Glutamatergic neuron (in vitro differentiated cells): ENCODE measurements at places on chromosomes 7 and 10. TPM values are rescaled to one million over a fixed set of nuclear protein-coding genes. Genes with fewer than 3 reads are reported as not detected.

Gene SGPL1
- total RNA-seq: 111 TPM

Gene ARPC1A
- 173 TPM for total RNA-seq

Gene SEMA3A
- total RNA-seq: 16.3 TPM

DNA sequence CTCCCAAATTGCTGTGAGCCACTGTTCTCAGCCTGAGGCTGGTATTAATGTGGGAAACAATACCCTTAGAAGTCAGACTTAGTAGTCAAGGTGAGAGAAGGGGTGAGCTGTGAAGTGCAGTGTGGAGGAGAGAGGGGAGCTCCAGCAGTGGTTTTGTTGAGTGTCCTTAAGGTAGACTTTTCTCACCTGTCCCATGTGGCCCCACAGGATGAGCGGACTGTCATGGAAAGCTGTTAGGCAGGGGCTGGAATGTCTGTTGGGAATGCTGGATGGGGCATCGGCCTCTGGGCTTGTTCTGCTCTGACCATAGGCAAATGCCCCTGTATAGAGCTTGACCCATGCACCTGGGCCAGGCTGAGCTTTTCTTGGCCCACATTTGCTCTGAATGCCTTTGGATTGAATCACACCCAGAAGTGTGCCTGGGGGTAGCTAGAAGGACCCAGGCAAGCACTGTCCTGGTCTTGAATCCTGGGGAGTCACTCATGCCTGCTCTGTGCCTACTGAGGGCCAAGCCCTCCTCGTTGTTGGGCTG is 36.3 kb upstream of the SH2D4B start:
- DNase-seq: no peak

Gene SFMBT2
- 9.1 TPM for total RNA-seq

- no peak for DNase-seq
Measured at GRCh38 chr7:376306-377079, 86.5 kb downstream of the FOXL3 start.

DNA sequence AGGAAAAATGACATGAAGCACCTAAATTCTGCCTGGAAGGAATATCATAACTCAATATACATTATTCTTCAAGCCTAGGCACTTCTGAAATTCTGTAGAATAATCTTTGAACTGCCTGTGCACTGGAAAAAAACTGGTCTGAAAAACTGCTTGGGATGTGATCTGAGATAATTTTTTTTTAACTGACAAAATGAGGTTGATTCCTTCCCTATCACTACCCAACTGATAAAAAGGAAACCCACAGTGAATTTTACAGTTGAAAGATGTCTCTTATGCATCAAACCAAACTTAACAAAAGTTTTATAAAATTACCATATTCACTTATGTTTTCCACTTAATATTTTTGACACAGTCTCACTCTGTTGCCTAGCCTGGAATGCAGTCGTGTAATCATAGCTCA is 67.2 kb upstream of the FAM133B start:
- no peak for DNase-seq

DNA sequence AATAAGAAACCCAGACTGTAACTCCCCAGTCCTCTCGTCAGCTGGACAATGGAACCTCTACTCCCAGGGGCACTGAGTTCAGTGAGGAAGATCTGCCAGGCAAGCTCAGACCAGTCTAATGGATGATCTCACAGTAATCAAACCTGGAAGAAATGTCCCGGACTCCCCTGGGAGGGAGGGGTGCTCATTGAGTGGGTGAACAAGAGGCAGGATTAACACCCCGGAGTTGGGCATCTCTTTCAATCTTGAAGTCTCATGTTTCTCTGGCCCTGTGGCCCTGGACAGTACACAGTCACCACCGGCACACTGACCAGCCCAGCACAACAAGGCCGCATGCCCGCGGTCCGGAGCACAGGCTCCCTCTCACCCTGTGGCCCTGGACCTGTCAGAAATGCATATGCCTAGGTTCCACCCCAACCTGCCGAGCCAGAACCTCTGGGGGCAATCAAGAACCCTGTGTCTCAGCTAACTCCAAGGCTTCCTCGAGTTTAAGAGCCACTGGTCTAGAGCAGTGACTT is 27.8 kb downstream of the CXCL12 start:
- DNase-seq: no peak

Gene IFIT5
- total RNA-seq: 5.1 TPM

Gene TLX1
- 14.3 TPM for total RNA-seq

Gene CPN1
- not detected for total RNA-seq

Gene HOXA6
- not detected for total RNA-seq

DNA sequence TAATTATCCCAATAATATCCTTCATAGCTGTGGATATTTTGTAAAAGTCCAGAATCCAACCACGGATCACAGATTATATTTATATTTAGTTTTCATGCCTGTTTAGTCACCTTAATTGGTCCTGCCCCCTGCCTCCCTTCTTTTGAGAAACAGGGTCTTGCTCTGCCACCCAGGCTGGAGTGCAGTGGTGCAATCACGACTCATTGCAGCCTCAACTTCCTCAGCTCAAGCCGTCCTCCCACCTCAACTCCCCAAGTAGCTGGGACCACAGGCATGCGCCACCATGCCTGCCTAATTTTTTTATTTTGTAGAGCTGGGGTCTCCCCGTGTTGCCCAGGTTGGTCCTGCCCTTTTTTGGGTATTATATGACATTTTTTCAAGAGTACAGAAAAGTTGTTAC is 129.4 kb downstream of the KAT6B start:
- DNase-seq: no peak

DNA sequence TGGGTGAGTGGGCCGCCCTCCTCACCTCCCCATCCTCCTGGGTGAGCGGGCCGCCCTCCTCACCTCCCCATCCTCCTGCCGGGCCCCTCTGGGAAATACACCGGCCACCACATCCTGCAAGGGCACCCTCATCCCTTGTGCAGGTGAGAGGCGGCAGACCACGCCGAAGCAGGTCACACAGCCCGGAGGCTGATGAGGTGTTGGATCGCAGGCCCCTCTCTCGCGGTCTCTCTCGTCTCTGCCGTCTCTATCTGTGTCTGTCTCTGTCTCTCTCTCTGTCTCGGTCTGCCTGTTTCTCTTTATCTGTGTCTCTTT is 30.8 kb upstream of the FOXL3 start:
- DNase-seq: peak; percentile 7

DNA sequence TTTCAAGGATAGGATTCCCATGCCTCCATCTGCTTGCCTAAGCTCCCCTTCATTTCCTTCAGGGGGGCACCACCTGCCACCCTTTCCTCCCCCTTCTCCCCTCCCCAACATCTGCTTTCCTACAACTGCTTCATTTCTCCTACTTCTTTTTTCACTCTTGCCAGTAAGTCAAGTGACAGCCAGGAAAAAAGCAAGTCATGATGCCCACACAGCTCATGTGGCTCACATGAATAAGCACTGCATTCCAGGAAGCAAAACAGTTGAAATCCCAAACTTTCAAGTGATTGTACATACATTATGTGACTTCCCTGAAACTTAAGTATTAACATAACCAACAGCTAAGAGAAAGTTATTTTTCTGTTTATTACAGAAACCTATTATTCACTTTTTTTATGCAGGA is 78.6 kb downstream of the TNS3 start:
- DNase-seq: no peak

Gene KIF11
- 7.2 TPM for total RNA-seq

Gene MTG1
- 76.4 TPM for total RNA-seq

DNA sequence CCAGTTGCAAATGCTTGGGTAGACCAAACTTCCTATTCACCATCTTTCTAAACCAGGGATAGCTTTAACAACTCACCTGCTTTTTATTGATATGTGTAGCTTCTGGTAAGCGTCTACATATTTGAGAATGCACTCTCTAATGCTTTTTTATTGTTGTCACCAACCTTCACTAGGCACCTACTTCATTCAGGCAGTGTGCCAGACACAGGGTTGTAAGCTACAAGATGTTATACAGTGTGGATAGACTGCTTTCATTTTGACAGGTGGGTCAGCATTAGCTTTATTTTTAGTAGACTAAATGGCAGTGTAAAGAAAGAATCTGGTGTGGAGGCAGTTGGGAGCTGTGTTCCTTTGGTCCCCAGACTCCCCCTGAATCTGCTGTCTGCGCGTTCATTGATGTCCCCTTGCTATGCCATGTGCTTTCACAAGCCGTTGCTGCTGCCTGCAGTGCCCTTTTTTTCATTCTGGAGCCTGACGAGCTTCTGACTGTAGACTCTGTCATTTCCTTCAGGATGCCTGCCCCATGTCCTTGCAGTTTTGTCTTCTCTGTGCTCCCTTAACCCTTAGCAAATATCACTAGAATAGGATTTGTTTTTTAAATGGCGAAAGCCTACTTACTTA is 32.1 kb downstream of the NRF1 start:
- DNase-seq: no peak

- DNase-seq: no peak
Measured at GRCh38 chr10:47040041-47040491, 128.8 kb downstream of the PTPN20 start.

GRCh38 chr10:70982443-70982842 is 94.1 kb upstream of the PCBD1 start:
- no peak for DNase-seq

Gene CAMK1D
- 29.8 TPM for total RNA-seq

DNA sequence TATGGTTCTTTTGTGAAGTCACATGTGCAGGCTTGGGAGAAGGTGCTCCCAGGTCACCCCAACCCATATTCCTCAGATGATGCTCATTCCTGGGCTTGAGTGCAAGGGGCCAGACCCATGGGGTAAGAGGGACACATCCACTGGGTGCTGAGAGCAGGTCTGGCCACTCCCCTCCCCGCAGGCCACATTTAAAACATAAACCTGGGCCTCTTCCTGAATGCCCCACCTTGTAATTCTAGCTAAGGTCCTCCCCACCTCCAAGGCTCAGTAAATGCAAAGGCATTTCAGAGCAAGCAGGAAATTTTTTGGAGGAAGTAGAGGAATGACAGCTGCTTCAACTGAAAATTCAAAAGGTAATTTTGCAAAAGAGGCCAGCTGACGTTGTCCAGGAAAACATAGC is 172.5 kb downstream of the ARHGAP21 start:
- DNase-seq: no peak

DNA sequence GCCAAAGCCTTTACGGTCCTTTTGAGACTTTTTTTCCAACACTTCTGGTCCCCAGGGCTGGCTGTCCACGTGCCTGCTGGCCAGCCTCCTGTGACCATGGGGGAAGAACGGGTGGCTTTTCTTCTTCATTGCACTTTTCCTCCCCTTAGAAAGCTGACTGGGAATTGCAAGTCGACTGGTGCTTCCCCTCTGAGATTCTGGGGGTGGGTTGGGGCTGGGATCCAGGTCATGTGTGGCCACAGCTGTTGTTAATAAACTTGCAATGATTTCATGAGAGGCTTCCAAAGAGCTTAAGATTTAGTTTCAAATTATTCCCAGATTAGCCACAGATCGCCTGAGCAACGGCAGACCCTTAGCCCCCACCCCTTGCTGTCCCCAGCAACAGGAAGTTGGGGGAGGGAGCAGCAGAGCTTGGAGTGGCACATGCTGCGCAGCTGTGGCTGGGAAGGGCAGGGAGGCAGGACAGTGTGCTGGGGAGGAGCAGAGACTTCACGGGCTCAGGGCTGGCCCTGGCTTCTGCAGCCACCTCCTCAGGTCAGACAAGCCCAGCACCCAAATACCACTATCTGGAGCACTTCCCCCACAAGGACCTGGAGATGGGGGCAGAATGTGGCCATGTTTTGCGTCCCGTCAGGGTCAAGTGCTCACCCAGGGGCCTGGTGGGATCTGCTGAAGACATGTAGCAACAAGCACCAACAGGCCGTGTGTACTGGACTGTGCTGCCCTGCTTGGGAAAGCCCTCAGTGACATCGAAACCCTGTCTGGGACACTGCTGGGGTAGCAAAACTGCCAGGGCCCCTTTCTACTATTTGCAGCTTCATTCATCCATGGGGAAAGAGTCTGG is 147.1 kb downstream of the RNF216 start:
- peak; percentile 63 for DNase-seq

- peak; percentile 48 for DNase-seq
Measured at GRCh38 chr7:149459540-149460452, 1.1 kb downstream of the ZNF777 start.

GRCh38 chr10:68330852-68331454 is 911 bp upstream of the HNRNPH3 start:
- DNase-seq: peak; percentile 16

- no peak for DNase-seq
Measured at GRCh38 chr10:14673189-14673861, 101.4 kb downstream of the FAM107B start.

DNA sequence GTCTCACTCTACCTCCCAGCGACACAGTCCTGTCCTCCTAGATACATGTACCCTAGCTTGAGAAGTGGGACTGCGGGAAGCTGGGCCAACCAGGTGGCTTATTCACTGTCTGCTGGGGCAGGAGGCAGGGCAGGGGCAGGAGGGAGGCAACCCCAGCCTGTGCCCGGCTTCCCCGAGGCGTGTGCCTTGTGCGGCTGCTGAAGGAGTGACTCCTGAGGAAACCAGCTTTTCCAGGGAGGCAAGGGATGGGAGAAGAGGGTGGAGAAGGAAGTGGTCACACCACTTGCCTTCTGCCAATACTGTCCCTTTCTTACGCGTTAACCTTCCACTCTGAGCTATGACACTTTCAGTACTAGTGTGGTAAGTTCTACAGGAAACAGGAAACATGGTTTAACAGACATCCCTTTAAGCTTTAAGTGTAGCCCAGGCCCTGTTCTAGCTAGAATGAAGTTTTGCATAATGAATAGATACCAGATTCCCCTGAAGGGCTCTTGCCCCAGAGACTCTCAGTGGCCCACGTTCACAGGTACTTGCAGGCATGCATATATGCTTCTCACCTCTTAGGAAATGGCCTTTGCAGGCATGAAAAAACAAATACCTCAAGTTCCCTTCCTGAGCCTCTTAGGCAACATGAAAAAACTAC is 40.6 kb downstream of the SYPL1 start:
- DNase-seq: no peak

DNA sequence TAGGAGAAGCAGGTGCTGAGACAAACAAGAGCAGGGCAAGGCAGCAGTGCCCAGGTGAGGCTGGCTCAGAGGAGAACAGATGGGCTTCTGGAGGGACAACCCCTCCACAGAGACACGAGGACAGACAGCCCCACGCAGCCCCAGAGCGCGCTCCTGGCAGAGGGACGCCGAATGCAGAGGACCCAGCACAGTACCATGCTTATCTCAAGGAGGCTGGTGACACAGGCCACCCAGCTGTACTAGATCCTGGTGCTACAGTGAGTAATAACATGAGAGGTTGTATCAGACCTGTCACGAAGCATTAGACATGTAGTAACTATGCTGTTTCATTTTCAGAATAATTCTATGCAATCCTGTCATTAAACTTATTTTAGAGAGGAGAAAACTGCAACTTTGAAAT is 60.4 kb upstream of the NCAPG2 start:
- no peak for DNase-seq

- DNase-seq: no peak
Measured at GRCh38 chr10:71694567-71694968, 25.0 kb downstream of the C10orf105 start.

Gene PIK3CG
- not detected for total RNA-seq

DNA sequence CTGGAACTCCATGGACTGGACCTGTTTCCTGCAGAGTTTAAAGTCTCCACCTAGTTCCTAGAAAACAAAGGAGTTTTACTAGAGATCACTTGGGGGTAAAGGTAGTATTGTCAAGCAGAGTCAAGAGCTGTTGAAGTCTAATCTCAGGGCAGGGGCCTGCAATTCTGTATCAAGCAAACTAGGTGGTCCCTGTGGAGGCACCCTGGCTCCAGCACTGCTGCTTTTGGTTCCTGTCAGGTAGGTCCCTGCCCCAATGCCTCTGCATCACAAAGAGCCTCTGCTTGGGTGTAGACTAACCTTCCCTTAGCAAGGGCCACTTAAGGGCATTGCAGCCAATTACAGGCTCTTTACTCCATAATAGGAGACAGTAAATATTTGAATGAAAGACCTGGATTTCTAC is 22.5 kb downstream of the ZSCAN25 start:
- DNase-seq: no peak

Gene SHOC2
- 98.3 TPM for total RNA-seq

- no peak for DNase-seq
Measured at GRCh38 chr10:74863551-74863950, 37.2 kb downstream of the KAT6B start.
